GM03348 (cell line): ENCODE measurements at places on chromosomes 5 and 9.

GRCh38 chr5:80442742-80443141, 34.9 kb downstream of the ZFYVE16 start:
- no peak for DNase-seq

- no peak for DNase-seq
Measured at GRCh38 chr9:90274725-90275124, 367.9 kb downstream of the DIRAS2 start.

DNA sequence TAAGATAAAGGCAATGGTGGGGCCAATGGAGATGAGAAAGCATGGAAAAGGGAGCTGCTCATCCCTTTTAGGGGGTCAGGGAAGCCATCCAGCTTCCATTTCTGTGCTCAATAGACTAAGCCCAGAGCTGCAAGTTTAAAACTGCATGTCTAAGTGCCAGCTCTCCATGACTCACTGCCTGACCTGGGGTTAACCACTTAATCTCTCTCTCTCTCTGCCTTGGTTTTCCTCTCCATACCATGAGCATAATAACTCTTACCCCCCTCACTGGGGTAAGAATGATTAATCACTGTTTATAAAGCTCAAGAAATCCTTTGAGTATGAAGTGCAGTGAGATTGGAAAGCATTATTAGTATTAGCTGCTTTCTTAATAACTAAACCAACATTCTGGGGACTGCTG, 1382.4 kb upstream of the WWC1 start:
- no peak for DNase-seq

DNA sequence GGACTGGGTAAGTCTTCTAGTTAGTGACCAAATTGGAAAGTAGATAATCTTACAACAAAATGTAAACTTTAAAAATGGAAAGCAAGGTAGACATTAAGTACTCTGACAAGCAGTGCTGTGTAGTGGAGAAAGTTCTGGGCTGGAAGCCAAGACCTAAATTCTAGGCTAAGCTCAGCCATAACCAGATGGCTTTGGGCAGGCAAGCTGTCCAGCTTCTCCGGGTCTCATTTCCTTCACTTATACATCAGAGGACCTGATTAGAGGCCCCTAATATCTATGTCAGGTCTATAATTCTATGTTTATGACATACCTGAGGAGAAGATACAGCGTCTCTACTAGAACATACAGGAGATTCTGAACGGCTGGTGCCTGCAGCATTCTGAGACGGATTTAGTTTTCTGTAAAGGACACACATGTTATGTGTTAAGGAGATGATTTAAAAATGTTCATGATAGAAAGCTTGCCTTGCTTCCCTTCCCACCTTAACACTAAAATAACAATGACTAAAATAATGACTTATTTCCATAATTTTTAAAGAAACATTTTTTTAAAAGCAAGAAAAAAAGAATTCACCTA, 61.2 kb downstream of the ELL2 start:
- DNase-seq: peak; percentile 59

DNA sequence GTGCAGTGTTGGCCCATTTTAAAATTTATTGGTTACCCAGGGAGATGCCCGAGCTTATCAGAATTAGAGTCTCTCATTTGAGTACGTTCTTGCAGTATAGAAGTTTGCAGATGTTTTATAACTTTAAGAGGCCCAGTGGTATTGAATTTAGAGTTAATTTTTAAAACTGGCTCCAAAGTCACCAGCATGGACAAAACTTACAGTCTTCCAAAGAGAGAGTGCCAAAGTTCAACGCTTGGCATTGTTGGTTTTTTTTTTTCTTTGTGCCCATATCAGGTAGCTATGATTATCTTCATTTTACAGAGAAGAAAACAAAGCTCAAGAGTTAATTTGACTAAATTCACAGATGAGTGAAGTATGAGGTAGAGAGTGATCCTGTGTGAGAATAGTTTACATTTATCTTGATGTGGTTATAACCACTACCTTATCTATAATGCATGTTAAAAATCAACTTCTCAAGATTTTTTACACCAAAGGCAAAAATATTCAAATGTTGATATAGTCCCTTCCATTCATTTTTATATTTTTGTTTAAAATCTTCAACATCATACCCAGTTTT, 273.7 kb upstream of the DMRT1 start:
- DNase-seq: no peak

GRCh38 chr9:8268216-8268878, 468.8 kb upstream of the DMAC1 start:
- DNase-seq: no peak

DNA sequence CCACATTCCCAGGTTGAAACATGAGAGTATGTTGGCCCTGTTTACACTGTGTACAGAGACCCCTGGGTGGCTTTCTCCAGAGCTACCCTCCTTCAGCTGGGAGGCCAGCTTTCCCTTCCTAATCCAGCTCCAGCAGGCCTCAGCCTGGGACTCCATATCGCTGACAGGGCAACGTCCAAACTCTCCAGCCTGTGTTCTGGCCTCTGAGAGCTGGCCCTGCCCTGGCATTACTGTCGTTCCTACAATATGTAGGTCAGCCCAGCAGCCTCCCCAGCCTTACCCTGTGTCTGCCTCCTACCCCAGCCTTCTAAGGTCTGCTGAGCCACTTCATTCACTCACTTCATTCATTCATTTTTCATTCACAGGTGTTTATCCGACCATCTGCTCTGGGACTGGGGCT, 8.3 kb upstream of the EEIG1 start:
- DNase-seq: no peak

- peak; percentile 35 for DNase-seq
Measured at GRCh38 chr5:124906339-124907097, 160.1 kb upstream of the ZNF608 start.

- DNase-seq: no peak
Measured at GRCh38 chr5:144004751-144005150, 165.7 kb downstream of the YIPF5 start.

DNA sequence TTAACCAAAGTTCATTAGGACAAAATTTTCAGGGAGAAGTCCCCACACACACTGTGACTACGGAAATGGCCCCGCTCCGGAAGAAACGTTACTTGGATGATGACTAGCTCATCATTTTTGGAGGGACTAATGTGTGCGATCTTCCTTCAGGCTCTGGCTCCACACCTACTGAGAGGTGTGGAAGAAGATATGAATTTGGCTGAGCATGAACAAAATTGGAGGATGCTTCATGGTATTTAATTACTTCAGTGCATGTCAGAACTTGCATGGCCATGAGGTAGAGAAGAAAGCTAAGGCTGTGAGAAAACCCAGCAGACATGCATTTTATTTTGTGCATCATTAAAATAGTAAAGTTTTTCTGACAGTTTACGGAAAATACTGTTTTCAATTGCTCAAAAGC, 202.1 kb upstream of the TLE4 start:
- DNase-seq: no peak

- DNase-seq: no peak
Measured at GRCh38 chr5:40376566-40376965, 303.1 kb upstream of the PTGER4 start.
